Stimulated activated CD4-positive, alpha-beta T cell treated with anti-CD3 and anti-CD28 coated beads, Interleukin-12 subunit alpha, Interleukin-12 subunit beta, amount 100 ng/mL, for 48 hours (primary cell): ENCODE measurements at places on chromosomes 7 and 10.

DNA sequence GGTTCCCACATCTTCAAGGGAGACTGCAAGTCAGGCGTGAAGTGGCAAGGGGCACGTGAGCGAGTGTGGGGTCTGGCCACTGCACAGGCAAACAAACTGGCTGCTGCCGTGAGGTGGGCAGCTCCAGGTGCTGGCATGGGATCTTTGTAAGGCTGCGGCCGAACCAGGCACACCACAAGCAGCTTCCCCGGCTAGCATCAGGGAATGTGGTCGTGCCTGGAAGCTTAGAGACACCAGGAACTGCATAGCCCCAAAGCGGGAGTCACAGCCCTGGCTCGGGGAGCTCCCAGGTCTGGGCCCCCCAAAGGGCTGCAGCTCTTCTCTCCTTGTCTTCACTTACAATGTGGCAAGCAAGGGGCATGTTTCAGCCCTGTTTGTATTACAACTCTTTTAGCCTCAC is 250.9 kb upstream of the DKK1 start:
- no peak for DNase-seq

DNA sequence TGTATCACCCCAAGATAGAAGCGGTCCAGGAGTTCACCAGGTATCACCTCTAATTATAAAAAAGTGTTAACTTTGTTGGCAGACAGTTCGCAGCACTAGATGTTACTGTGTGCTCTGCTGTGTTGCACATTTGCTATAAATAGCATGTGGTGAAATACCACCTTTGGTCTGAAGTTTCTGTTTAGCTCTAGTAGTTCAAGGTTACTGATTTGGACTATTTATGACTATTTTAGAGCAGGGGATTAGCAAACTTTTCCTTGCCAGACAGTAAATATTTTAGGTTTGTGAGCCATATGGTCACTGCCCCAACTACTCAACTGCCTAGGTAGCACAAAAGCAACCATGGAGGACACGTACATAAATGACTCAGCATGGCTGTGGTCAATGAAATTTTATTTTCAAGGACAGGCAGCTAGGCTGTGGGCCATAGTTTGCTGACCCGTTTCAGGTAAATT is 16.5 kb downstream of the DENND10 start:
- DNase-seq, result no peak

GRCh38 chr10:2900530-2900929 is 166.8 kb upstream of the PFKP start:
- DNase-seq, result no peak

DNA sequence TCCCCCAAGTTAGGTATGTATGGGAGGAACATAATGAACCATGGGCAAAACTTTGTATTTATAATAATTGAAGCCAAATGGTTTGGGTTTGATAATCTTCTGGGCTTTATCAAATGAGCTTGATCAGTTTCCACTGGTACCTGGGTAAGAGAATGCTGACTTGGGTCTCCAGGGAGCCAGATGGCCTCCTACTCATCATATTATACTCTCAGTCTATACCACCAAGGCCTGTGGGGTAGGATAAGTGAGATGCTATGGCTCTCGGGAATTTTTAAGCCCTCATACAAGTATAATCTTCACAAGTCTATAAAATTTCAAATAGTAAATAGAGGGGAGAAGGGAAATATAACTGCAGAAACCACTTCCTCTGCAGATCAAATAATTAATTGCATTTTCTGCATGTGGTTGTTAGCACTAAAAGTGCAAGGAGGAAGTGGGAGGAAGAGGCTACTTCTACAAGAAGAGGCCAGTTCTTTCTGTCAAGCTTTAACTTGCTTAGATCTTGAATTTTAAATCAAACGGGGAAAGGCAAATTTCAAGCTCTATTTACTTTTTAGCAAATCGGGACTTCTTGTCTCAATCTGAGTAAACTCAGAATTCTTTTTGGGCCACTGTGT is 349.0 kb downstream of the SORCS1 start:
- no peak for DNase-seq

DNA sequence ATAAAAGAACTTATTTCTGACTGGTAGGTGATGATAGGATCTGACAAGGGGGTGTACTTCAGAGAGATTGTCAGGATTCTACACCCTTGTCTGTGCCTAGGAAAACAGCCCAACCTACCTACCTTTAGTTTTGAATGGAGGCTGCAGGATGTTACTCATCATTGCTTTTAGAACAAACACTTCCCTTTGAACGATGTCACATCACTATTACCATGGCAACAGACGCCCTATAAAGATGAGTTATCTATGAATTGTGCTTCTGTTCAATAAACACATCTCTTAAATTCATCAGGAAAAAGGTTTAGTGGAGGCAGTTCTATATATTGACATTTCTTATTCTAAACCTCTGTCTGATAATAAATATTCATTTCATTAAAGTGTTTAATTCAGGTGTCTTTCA is 362.4 kb downstream of the CNTNAP2 start:
- no peak for DNase-seq

DNA sequence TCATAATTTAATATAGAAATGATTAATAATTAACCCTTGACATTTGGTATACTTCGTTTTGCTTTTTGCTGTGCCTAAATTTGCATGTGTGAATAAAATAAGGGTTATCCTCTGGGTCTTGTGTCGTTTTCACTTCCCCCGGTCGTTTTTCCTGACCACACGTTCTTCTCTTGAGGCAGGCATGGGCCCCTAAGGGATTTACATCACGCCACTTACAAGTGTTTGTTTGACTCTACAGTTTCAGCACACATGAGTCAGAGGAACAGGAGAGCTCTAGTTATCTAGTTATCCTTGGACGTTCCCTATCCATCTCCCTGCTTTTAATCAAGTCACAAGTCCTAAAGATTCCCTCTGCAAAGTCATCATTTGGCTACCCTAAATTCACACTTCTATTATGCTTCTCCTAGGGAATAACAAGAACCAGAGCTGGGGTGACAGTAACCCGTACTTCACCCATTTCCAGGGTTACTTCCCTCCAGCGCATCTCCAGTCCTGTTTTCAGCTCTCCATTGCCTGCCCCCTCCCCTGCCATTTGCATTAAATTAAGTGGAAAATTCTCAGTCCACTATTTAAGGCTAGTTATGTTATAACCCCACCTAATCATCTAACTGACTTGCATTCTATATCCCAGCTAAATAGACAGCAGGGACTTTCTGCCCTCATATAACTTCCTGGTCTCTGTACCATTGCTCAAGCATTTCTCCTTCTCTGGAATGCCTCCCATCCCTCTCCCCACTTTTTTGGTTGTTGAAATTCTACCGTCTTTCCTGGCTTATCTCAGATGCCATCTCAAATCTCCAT is 206.9 kb downstream of the PTEN start:
- DNase-seq, result no peak

DNA sequence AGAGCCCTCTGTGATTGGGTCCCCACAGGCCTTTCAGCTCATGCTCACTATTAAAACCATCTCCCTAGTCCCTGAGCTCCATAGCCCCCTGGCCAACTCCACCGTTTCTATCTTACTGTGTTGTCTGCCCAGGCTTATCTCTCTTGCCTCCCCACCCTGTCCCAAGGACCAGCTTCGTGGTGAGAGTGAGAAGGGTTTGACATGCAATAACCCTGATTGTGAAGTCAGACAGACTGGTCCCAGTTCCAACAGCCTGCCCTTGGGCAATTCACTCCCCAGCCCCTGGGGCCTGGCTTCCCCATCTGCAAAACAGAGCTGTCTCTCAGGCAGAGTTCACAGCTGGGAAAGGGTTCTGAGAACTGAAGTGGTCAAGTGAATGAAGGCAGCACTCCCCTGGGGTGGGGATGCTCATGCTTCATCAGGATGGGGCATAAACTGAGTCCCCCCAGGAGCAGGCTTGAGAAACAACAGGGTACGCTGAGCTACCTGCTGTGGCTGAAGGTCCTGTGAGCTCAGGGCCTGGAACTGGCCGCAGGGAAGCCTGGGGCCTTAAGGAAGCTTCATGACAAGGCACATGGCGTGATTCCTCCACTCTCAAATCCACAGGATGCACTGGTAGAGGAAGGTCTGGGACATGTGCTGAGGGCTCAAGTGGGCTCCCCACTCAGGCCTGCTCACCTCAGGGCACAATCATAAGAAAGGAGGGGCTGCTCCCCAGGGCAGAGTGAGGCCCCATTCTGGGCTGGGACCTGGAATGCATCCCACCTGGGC is 1.8 kb upstream of the PPIF start:
- no peak for DNase-seq

GRCh38 chr10:102140218-102140617 is 7.4 kb downstream of the PPRC1 start:
- DNase-seq, result no peak

DNA sequence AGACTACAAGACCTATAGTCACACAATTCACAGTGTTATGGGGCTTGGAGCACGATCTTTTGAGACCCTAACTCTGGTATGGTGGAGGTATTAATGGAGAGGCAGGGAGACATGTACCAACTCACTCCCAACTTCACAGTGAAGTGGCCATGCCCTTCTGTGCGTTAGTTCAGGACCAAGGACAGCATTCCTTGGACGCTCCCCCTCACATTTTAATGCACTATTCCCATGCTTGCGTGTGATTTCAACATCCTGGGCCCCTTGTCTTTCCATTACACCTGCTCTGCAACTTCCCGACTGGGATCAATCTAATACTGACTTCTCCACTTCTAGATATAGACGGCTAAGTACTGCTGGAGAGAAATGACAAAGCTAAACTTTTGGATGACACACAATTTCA is 72.7 kb downstream of the PLCE1 start:
- DNase-seq, result no peak

DNA sequence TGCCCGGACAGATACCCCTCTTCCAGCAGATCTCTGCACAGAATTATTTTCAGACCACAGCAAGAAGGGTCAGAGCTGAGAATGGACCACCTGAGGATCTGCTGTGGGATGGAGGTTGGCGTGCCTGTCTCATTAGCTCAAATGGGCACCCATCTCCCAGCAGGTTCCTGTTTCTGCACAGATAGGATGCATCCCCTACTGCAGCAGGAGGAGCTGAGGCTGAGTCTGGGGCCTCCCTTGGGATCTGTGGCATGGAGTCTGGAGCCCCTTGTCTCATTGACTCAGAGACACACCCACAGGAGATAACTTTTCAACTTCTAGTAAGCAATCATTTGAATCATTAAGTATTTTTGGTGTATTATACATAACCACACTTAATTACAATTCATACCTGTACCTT is 212.7 kb downstream of the ADK start:
- no peak for DNase-seq

DNA sequence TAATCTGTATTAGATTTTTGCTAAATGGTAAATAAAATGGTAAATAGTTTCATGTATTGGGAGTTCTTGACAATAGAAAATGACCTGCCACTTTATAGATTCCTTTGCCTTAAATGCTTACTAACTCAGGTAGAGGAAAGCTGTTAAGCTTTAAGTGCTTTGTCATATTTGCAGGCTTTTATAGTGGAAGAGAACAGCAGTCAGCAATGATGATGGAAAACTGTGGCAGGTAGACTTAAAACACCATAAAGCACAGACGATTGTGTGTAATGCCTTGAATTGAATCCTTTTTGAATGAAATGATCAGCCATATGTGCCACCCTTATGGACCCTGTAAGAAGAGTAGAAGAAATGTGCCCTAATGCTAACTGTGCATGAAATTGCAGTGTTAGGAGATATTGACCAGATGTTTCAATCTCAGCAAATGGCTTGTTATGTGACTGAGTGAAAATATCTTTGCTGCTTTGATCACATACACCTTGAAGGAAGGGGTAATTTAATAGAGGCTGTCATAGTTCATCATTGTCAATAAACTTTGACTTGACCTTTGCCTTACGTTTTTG is 230.4 kb downstream of the ADK start:
- DNase-seq, result no peak

- no peak for DNase-seq
These were observed 22.7 kb downstream of the CYP2C19 start for GRCh38 chr10:94785211-94785610.

DNA sequence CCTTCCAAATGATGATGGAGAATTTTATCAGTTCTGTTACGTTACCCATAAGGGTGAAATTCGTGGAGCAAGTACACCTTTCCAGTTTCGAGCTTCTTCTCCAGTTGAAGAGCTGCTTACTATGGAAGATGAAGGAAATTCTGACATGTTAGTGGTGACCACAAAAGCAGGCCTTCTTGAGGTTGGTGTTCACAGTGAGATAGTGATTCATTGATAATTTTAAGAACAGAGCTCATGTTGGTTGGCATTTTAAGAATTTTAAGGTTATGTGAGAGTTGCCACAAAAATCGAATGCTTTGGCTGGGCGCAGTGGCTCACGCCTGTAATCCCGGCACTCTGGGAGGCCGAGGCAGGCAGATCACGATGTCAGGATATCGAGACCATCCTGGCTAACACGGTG is 25.9 kb downstream of the TAX1BP1 start:
- no peak for DNase-seq

DNA sequence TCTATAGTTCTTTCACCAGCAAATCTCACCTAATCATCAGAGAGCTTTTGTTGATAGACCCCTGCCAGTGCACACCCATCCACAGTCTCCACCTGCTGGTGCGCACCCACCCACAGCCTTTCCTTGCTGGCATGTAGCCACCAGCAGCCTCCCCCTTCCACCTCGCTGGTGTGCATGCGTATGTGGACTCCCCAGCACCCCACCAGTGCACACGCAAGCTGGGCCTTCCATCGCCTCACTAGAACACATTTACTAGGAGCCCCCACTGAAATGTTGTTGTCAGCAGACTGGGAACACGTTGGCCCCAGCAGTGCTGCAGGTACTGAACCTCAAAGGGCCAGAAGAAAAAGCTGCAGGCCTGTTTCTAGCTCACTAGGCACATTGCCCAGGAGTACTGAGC is 104.9 kb upstream of the ZWINT start:
- DNase-seq, result no peak

- no peak for DNase-seq
These were observed 247.5 kb downstream of the KLF6 start for GRCh38 chr10:3537518-3537917.

DNA sequence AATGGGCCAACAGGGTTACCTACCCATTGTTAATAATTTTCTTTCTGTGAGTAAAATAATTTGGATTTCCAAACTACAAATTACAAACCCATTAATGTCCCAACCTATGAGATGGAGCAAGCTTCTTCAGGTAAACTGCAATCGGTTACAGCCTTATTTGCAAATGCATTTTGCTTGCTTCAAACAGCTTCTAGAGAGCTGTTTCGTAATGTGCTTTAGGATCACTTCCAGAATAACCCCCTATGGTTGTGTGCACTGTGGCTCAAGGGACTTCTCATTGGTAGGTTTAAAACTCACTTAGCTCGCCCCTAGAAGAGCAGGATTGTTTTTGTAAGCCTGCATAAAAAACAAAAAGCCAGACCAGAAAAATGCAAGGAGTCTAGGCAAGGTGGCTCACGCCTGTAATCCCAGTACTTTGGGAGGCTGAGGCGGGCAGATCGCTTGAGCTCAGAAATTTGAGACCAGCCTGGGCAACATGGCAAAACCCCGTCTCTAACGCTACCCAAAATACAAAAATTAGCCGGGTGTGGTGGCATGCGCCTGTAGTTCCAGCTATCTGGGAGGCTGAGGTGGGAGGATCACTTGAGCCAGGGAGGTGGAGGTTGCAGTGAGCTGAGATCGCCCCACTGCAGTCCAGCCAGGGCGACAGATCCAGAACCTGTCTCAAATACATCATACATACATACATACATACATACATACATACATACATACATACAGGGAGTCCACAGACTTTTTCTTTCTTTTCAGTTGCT is 3.3 kb upstream of the MAP3K8 start:
- DNase-seq, result no peak
